GM04503 (cell line): ENCODE measurements at places on chromosomes 3 and 15.

GRCh38 chr3:182508919-182509711 is 284.2 kb upstream of the ATP11B start:
- DNase-seq = no peak

DNA sequence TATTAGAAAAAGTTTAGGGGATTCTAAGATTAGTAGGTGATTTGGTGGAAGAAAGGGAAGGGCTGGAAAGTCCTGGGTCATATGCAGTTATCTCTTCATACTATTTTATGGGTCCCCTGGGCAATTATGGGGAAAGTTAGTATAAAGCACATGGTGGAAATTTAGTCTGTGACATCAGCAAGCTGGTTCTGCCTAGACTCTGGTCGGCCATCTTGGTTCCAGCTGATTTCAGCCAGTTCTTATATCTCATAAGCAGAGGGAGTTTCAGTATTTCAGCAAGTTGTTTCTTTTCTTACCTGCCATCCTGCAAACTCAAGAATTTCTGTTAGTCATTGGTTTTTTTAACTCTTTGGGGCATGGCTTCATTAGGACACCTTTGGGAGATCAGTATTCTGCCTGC is 1.0 kb upstream of the LYZL4 start:
- no peak for DNase-seq

GRCh38 chr15:57600197-57600596 is 8.5 kb downstream of the MYZAP start:
- no peak for DNase-seq

DNA sequence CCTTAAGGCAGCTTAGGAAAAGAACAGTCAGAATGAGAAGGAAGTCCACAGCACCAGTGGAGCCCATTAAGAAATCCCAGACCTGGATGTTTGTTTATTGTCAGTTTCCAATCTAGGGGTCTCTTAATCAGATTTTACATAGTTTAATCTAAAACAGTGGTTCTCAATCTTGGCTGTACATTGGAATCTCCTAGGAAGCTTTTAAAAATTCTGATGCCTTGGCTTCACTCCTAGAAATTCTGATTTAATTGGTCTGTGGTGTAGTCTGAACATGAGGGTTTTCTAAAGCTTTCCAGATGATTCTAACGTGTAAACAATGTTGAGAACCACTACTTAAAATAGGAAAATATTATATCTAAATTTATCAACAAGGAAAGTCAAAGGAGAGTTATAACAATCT is 56.6 kb upstream of the SPRED1 start:
- DNase-seq = peak; percentile 33

DNA sequence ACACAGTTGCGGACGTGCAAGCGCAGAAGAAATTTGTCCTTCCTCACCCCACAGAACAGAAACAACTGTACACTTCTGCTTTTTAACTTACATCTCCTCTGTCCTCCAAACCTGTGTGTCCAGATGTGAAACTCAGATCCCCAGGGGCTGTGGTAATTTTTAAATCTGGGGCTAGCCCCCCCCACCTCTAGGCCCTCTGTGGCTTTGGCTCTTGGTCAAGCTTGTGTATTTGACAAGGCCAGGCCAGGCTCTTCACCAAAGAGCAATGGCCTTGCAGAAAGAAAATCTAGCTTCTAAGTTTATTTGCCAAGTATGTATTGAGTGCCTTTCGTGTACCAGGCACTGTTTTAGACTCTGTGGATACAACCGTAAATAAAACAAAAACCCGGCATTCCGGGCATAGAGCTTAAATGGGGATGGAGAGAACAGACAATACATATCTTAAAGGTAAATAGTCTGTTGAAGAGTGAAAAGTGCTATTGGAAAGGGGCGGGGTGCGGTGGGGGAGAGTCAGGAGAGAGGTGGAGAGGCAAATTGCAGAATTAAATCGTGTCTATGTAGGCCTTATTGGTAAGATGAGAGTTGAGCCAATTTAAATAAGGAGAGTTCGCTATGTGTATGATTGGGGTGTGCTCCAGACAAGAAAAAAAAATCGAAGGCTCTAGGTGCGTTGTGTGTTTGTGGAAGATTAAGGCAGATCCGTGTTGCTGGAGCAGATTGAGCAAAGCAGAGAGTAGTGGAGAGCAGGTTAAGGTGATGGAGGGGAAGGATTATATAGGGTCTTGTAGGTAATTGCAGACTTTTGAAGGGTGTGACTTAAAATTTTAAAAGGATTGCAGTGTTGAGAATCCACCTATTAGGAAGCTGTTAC is 781 bp upstream of the DPH6 start:
- no peak for DNase-seq

- no peak for DNase-seq
These were observed 136.1 kb upstream of the MME start for GRCh38 chr3:154943981-154944380.

- DNase-seq = no peak
These were observed 653 bp upstream of the WDR6 start for GRCh38 chr3:49006408-49007067.

- no peak for DNase-seq
These were observed 84.5 kb downstream of the ATP2B2 start for GRCh38 chr3:10420745-10421475.

GRCh38 chr3:144055604-144056003 is 84.0 kb downstream of the DIPK2A start:
- no peak for DNase-seq

- DNase-seq = no peak
These were observed 57.6 kb upstream of the LIPC start for GRCh38 chr15:58374147-58374546.

DNA sequence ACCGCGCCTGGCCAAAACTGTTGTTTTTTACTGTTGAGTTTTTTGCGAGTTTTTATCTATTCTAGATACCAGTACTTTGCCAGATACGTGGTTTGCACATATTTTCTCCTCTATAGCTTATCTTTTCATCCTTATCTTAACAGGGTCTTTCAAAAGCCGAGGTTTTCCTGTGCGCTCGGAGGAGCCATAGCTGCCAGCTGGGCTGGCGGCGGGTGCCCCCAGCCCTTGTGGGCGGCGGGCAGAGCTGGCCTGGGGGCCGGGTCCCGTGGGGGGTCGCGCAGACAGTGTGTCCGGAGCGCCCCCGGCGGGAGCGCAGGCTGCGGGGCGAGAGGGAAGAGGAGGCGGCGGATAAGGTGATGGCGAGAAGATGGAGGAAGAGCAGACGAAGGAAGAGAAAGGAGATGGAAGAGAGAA is 11.1 kb upstream of the EIF4A2 start:
- no peak for DNase-seq

- DNase-seq = no peak
These were observed 1.2 kb upstream of the EDEM1 start for GRCh38 chr3:5186089-5186857.

GRCh38 chr3:63497641-63498040 is 154.8 kb upstream of the SNTN start:
- no peak for DNase-seq

DNA sequence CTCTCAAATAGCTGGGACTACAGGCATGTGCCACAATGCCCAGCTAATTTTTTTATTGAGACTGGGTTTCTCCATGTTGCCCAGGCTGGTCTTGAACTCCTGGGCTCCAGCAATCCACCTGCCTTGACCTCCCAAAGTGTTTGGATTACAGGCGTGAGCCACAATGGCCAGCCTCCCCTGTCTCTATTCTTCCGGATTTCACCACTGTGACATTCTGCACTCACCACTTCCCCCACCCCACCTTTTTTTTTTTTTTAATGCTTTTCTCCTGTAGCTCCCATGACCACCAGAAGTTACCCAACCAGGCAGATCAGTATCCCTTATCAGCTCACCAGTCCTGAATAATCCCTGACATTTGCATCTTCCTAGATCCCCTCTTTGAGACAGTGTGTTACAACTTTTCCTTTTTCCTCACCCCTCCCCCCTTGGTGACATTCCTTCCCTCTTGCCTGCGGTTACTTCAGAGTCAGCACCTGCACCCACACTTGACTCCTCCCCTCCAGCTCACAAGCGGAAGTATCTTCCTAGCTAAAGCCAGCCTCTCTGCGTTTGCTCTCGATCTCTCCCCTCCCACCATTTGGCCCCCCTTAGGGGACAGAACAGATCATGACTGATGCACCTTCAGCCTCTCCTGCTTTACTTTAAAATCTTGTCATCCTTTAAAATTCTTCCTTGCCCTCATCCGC is 13.5 kb upstream of the ZNF592 start:
- DNase-seq = no peak

DNA sequence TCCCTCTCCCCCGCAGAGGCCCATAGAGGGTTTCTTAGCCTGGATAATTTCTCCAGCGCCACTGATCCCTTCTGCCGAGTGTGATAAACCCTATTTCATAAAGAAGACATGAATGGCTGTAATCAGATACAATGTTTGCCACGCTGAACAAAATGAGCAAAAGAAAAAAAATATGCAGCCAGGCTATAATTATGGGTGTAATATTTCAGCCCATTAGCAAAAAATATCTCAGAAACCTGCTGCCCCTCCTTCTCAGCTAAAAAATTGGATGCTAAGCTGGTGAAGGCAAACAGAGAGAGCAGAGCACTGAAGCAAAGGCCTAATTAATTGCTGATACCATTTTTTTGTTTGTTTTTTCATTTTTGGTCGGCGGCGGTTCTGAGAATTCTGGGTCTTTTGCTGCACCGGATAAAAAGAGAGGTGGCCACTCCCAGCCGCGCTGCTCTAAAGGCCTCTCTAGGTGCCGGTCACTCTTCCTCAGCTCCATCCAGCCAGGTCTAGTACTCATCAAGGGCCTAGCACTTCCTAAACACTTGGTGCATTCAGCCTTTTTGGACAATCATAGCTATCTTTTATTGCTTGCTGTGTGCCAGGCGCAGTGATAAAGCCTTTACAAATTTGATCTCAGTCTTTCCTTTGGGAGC is 128.7 kb upstream of the TLE3 start:
- no peak for DNase-seq

DNA sequence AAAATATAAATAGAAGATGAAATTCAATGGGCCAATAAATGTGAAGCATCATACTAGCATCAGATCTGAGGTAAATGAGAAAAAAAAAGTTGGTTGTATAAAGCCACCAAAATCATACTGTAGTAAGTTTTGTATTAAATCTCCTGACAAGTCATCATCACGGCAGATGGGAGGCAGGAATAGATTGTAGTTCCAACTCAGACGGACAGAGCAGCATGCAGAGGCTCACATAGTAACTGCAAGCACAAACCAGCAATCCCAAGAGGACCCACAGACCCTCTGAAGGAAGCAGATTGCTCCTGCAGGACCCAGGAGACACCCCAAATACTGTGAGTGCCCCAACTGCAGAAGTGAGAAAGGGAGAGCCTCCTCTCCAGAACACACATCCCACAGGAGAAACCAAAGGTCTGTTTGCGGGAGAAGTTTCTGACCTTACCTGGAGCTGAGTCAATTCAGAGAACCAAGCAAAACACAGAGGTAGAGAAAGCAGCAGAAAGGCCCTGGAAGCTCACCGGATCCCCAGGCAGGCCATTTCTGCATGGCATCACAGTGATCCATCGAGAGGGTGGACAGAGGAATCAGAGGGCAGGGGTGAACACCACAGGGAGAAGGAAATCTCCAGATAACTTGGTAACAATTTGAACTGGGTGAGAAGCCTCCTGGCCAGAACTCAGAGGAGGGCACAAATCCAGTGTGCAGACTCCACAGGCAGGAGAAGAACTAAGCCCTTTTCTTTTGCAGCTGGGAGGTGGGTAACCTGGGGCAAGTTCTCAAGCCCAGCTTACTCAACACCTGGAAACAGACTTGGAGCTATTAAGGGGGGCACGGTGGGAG is 141.6 kb upstream of the ARHGEF26 start:
- no peak for DNase-seq

- DNase-seq = no peak
These were observed 3.1 kb downstream of the PAQR9 start for GRCh38 chr3:142960322-142960850.

- no peak for DNase-seq
These were observed 262.3 kb upstream of the LYSMD4 start for GRCh38 chr15:99995543-99995942.

GRCh38 chr3:143657391-143657790 is 190.9 kb downstream of the SLC9A9 start:
- DNase-seq = no peak

DNA sequence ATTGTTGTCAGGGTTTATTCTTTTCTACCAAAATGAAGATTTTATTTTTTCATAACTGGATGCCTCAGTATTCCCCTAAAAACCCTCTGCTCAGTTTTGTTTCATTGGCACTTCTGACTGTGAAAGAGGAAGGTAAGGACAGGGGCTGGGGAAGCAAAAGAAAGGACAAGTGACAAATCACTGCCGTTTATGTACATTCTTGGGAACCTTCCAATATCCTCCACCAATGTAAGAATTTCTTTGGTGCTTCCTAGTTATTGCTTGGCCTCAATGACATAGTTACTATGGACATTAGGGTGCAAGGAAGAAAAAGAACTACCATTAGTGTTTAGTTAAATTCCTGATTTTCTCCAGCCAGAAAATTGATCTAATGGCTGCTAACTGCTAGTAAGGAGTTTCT is 131.0 kb upstream of the C15orf61 start:
- DNase-seq = no peak

DNA sequence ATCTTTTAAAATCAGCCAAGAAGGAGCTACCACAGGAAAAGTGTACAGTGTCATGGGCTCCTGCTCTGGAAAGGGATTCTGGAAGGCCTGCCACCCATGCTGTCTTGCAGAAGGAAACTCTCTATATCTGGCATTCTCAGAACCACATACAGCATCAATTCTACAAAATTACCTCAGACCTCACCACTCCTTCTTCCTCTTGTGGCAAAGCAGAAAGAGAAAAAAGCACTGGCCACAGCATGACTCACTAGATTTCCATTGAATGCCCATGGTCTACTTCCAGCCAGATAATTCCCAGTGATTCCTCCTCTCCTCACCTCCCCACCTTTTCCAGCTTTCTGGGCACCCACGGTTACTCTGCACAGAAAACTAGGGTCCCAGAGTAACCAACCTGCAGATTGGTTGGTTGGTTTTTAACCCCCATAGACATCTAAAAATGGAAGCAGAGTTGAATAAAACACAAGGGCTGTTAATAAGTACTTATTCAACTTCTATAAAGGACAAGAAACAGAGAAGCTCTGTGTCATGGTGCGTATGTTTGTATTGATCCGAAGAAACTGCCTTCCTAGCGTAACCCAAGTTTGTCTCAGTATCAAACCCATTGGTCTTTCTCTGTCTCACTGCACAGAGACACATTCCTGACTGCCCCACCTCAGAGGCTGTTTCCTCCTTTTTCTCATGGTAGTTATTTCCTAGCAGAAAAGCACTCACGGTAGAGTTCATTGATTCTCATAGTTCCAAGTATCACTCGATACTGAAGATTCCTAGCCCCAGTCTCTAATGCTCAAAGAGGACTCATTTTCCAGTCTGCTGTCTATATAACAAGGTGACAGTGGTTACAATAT is 67.7 kb downstream of the LDHAL6B start:
- no peak for DNase-seq

- DNase-seq = no peak
These were observed 70.2 kb upstream of the ST8SIA2 start for GRCh38 chr15:92323525-92323924.

GRCh38 chr15:76566276-76566675 is 229.7 kb downstream of the ISL2 start:
- no peak for DNase-seq

DNA sequence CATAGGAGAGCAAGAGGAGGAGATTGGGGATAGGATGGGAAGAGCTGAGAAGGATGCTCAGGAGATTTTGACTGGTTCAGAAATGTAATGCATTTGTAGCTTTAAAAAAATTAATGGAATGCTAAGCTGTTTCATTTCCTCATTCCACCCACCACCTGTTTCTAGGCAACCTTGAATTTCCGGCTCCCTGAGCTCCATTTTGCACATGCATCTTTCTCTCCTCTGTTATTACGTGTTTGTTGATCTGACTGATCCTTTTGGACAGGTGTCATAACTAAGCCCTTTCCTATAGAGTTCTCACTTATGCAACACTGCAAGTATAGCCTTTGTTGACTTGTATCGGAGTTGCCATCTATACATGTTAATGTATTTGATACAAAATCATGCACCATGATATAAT is 4.3 kb downstream of the TMPRSS7 start:
- DNase-seq = no peak
